ENCODE measurements at places on chromosomes 16 and 17.

DNA sequence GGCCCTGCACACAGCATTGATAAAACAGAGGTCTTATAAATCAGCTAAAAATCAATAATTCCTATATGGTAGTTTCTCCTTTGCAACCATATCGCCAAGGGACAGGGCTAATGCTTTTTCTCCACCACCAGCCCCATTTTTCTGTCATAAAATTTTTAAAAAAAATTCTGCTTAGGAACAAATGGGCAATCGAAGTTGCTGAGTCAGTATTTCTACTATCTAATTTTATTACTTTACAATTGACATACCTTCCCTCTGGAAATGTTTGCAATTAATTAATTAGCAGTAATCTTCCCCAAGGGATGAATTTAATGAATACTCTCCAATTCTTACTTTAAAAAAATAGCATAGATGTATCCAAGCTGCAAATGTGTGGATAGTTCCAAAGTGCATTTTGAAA, 1.7 kb upstream of the IRX6 start:
- H3K36me3 ChIP-seq = peaks cover 5% of the 10 kb centered on the region
- no peak overlapping the region for H3K4me3 ChIP-seq
- DNase-seq = no peak
- H3K27ac ChIP-seq = no peak overlapping the region

DNA sequence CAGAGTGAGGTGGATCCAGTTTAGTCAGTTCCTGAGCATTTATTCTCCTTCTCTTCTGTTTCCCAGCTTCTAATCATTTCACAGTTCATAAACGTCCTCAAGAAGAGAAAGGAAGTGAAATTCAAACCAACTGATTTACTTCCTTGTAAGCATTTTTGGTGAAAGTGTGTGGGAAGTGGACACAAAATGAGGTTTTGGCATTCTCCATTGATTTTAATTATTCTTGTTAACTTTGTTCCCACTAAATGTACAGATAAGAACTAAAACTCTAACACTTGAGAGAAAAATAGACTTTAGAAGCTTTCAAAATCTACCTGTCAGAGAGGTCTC, 42.7 kb upstream of the CORO6 start:
- peaks cover 25% of the 10 kb centered on the region for H3K36me3 ChIP-seq
- H3K27me3 ChIP-seq = peaks cover 2% of the 10 kb centered on the region
- no peak overlapping the region for H3K4me3 ChIP-seq
- H3K4me1 ChIP-seq = peaks cover 40% of the 10 kb centered on the region
- DNase-seq = no peak
- peak overlapping the region; percentile 52 for H3K27ac ChIP-seq

DNA sequence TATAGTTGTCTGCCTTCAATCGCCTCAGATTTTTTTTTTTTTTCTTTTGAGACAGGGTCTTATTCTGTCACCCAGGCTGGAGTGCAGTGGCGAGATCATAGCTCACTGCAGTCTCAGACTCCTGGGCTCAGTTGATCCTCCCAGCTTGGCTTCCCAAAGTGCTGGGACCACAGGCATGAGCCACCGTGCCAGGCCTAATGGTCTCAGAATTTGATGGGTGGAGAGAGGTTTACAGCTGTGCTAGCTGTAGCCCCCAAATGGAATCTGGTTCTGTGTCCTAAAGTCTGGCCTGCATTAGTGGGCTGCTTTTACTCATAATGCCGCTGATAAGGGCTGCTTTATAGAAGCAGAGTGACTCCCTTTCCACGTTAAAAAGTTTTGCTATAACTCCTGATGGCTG, 5.1 kb downstream of the ZNRF1 start:
- DNase-seq = no peak
- peaks cover 19% of the 10 kb centered on the region for H3K36me3 ChIP-seq
- H3K4me3 ChIP-seq = peak overlapping the region; percentile 78
- H3K27ac ChIP-seq = peak overlapping the region; percentile 30
- H3K27me3 ChIP-seq = peaks cover 3% of the 10 kb centered on the region

DNA sequence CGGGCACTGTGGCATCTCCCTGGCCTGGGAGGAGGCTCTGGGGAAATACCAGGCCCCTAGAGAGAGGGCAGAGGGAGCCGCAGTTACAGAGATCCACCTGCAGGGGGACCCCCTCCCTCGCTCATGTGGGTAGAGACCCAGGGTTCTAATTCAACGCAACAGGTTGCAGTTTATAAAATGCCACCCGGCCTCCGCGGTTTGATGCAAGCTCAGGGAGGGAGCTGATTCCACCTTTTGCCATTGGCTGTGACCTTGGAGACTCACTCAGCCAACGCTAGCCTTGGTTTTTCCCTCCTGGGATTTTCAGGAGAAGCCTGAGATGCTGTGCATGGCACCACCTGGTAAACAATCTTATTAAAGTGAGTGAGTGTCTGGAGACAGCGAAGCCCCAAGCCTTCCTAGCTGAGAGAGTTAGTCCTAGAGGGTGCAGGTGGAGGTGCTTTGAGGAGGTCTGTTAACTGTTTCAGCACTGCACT, 12.1 kb downstream of the TTLL6 start:
- peaks cover 6% of the 10 kb centered on the region for H3K27me3 ChIP-seq
- peak; percentile 85 for DNase-seq
- peaks cover 24% of the 10 kb centered on the region for H3K4me1 ChIP-seq
- no peaks in the 10 kb centered on the region for H3K36me3 ChIP-seq

DNA sequence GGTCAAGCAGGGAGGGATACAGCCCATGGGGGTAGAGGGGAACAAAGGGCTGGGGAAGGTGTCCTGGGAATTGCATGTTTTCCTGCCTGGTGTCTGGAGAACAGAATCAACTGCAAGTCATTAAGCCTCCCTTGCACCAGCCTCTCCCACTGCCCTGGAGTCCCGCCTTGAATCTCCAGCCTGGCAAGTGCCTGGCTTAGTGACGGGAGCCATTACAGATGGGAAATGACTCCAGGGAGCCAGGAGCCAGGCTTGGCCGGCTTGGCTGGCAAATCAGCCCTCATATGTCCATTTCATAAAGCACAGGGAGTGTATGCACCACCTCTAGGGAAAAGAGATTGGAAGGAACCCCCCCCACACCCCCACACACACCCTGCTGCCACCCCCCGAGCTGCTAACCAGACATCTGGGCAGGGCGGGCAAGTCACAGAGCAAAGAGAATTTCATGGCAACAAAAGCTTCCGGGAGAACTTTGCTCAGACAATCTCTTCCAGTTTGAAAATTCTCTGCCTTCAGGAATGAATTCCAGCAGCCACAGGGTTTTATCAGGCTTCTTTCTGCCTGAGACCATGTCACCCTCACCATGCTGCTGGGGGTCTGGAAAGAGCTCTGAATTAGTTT, 127.7 kb downstream of the NTN1 start:
- H3K27ac ChIP-seq = no peak overlapping the region
- H3K27me3 ChIP-seq = peaks cover 9% of the 10 kb centered on the region
- DNase-seq = no peak
- no peaks in the 10 kb centered on the region for H3K36me3 ChIP-seq

GRCh38 chr17:77225265-77225664, 84.5 kb downstream of the SEC14L1 start:
- peaks cover 11% of the 10 kb centered on the region for H3K4me1 ChIP-seq
- H3K4me3 ChIP-seq = no peak overlapping the region
- H3K36me3 ChIP-seq = peaks cover 3% of the 10 kb centered on the region

DNA sequence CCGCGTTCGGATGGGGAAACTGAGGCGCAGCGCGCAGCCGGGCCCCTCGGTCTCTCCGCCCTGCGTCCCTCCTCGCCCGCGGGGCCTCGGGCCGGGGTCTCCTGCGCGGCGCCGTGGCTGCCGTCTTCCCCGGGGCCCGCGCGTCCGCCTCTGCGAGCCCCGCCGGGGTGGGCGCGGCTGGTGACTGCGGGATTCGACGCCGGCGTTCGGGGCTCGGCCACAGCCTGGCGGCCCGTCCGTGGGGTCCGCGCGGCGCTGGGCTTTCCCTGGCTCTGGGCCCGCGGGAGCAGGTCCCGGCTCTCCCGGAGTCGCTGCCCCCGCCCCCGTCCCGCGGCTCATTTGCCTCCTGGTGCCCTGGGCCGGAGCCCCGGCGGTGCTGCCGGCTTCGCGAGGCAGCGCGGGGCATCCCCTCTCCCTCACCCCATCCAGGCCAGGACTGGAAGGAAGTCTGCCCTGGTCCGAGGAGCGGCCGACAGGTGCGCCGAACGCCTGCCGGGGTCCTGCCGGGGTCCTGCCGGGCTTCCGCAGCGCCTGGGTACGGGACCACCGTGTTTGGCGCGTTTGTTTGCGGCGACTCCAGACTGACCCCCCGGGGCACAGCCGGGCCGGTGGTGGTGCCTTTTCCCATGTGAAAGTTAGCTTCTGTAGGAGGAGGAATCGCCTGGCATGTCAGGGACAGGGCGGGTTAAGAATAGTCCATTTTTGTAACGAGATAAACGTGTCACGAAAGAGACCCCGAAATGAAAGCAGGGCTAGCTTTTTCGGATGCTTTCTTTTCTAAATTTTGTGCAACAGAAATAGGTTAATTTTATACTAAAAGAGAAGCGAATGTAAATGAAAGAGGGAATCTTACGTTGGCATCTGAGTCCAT, 671 bp downstream of the CHMP6 start:
- no peak for DNase-seq
- H3K36me3 ChIP-seq = peaks cover 11% of the 10 kb centered on the region
- H3K27me3 ChIP-seq = peaks cover 14% of the 10 kb centered on the region
- no peak overlapping the region for H3K27ac ChIP-seq

- H3K4me3 ChIP-seq = peak overlapping the region; percentile 99
- H3K36me3 ChIP-seq = peaks cover 5% of the 10 kb centered on the region
- H3K27ac ChIP-seq = peak overlapping the region; percentile 88
- H3K4me1 ChIP-seq = peaks cover 18% of the 10 kb centered on the region
- H3K27me3 ChIP-seq = peaks cover 8% of the 10 kb centered on the region
Observed at GRCh38 chr16:4624827-4625559, 367 bp downstream of the MGRN1 start.

- H3K36me3 ChIP-seq = peaks cover 5% of the 10 kb centered on the region
- H3K27me3 ChIP-seq = peaks cover 26% of the 10 kb centered on the region
- H3K27ac ChIP-seq = no peak overlapping the region
Observed at GRCh38 chr17:82696916-82697807, 1.3 kb downstream of the RAB40B start.

GRCh38 chr17:59470624-59471297, 94.6 kb upstream of the DHX40 start:
- H3K27ac ChIP-seq = no peak overlapping the region
- no peaks in the 10 kb centered on the region for H3K4me1 ChIP-seq
- H3K4me3 ChIP-seq = no peak overlapping the region
- DNase-seq = no peak

DNA sequence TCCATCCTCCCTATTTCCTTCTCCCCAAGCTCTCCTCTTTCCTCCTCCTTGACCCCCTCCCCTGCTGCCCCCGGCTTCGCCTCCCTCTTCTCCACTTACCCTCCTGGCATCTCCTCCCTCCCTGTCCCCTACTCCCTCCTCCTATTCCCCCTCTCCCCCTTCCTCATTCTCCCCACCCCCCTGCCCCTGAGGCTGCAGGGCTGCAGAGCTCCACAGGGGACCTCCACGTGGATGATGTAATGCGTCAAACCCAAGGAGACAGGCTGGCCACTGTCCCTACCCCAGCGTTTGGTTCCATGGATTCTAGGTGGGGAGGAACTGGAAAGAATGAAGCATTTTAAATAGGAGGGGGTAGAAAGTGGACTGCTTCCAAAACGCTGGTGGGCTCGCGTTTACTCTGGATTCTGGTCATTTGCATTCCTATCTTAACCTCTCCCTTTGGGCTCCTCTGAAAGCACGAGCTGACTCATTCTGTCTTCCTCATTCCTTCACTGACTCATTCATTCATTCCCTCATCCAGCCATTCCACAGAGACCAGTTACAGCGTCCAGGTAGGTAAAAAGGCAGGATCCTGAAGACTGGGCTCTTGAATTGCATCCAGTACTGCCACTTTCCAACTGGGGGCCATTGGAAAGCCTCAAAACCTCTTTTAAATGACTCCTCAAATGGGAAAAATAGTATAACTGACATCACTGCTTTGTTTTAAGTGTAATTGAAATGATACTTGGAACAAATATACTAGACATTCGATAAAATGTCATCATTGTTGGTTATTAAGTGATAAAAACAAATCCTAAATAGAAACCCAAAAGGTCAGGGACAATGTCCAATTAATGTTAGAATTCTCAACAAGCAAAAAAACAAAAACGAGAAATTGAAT, 943 bp upstream of the COTL1 start:
- no peak for DNase-seq
- H3K27ac ChIP-seq = peak overlapping the region; percentile 28
- peak overlapping the region; percentile 79 for H3K4me3 ChIP-seq
- H3K4me1 ChIP-seq = peaks cover 20% of the 10 kb centered on the region

- H3K27me3 ChIP-seq = peaks cover 8% of the 10 kb centered on the region
- H3K36me3 ChIP-seq = no peaks in the 10 kb centered on the region
- H3K27ac ChIP-seq = no peak overlapping the region
- no peak for DNase-seq
- peaks cover 11% of the 10 kb centered on the region for H3K4me1 ChIP-seq
Observed at GRCh38 chr17:6548578-6549330, 7.6 kb downstream of the PITPNM3 start.

DNA sequence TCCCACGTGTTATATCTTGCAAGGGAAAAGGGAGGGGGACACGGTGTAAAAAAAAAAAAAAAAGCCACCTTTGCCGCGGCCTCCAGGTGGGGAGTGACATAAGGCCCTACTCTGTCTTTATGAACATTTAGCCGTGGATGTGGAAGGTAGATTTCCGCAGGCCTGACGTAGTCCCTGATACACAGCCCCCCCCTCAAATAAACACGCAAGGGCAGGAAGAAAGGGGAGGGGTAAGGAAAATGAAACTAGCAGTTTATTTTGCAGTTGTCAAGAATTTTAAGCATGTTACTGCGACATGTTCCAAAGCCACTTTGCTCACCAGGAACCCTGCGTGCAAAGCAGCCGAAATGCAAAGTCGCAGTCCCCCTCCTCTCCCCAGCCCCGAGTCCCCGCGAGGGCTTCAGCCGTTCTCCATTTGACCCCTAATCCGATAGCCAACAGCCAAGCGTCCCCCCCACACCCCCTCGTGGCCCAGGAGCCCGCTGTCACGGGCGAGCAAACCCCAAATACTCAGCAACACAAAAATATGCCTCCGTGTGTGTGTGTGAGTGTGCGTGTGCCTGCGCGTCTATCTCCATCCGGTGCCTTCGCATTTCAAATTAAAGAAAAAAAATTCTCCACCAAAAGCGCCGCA, 1.2 kb downstream of the CBX4 start:
- H3K36me3 ChIP-seq = peaks cover 4% of the 10 kb centered on the region
- no peak overlapping the region for H3K27ac ChIP-seq
- H3K27me3 ChIP-seq = peaks cover 44% of the 10 kb centered on the region
- peaks cover 8% of the 10 kb centered on the region for H3K4me1 ChIP-seq
- H3K4me3 ChIP-seq = peak overlapping the region; percentile 93
- no peak for DNase-seq

DNA sequence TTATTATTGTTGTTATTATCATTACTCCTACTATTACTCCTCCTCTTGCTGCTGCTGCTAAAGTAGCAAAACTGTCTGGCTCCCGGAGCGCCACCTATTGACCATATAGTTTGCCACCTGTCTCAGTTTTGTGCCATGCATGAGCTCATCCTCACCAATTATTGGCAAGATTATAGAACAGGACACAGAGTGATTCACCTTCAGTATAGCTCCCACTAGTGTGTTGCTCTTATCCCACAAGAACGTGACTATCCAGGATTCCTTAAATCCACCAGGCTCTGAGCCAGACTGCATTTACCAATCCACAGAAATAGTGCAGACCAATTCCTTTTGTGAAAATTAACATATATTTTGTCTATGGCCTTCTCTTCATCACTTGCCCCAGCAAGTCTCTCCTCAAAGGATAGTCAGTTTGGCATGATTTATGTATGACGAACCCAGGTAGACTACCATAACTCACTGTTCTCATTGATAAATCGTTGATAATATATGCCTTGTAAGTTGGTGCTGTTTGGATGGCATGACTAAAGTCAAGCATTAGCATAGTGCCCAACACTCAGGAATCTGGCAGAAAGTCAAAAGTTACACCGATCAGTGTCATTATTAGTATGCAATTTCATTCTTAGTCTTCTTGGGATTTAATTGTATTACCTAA, 405.5 kb upstream of the HSBP1 start:
- H3K36me3 ChIP-seq = no peaks in the 10 kb centered on the region
- H3K4me3 ChIP-seq = no peak overlapping the region
- H3K27ac ChIP-seq = no peak overlapping the region
- no peaks in the 10 kb centered on the region for H3K4me1 ChIP-seq

All from endothelial cell (in vitro differentiated cells).